BJ (cell line): ENCODE measurements at places on chromosomes 6 and 20.
A peak's percentile ranks its signal among the peaks of the same experiment; 100 is the strongest.

DNA sequence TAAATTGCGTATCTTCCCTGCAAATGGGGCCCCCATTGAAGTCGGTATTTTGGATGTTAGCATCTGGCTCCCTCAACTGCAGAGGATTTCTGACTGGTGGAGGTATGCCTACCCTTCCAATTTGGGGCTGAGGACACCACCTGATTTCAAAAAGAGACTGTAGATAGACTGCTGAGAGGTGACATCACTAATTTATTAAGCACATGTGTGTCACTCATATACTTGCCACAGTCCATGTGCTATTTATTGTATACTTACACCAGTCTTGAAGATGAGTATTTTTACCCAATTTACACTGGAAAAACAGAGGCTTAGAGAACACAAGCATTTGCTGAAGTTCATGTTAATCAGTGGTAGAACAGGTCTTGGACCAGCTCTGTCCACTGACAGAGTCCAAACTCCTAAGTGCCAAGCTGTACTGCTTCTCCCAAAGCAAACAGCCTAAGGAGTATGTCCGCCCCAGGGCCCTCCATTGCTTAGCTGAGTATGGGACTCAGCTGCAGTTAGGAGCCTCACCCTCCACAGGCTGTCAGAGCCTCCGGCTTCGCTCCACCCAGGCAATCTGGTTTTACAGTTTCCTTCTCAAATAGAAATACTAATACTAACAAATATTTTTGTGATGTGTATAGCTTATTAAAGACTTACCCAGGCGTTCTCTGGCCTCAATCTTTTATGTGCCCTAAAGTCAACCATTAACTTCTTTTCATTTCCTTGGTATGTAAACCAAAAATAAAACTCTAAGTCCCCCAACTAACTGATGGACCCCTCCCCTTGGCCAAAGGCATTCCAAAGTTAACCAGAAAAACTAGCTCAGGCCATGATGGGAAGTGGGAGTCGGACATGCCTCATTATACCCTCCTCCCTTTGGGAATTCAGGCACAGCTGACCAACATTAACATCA, 17.5 kb downstream of the RIN2 start:
- peak; percentile 95 for DNase-seq

- no peak for DNase-seq
These were observed 69.8 kb upstream of the NKX2-2 start for GRCh38 chr20:21583486-21584168.

DNA sequence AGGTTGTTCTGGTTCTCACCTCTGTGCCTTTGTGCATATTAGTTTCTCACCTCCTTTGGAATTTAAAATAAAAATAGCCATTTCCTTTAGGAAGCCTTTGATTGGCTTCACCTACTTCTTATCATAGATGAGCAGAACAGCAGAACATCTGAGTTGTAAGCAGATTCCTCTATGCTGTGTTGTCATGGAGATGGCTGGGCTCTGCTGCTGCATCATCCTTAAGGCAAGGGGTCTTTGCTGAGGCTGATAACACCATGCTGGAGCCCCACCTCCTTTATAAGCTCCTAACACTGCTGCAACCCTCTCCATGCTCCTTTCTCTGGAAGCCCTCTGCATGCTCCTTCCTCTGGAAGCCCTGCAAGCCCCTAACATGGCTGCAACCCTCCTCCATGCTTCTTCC, 276.5 kb upstream of the TCF21 start:
- DNase-seq: no peak

- DNase-seq: no peak
These were observed 46.4 kb downstream of the LRFN2 start for GRCh38 chr6:40540790-40541189.

- DNase-seq: peak; percentile 7
These were observed 207.7 kb upstream of the GJE1 start for GRCh38 chr6:141925001-141925400.

DNA sequence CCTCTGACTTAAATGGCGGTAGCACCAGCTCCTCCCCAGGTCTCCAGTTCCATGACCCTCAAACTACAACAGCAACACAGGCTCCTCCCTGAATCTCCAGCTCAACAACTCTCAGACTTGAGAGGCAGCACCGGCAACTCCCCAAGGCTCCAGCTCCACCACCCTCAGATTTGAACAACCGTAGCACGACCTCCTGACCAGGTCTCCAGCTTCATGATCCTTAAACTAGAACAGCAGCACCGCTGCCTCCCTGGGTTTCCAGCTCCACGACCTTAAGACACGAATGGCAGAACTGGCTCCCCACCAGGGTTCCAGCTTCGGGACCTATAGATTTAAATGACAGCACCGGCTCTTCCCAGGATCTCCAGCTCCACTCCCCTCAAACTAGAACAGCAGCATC, 325.8 kb downstream of the PREX1 start:
- no peak for DNase-seq

DNA sequence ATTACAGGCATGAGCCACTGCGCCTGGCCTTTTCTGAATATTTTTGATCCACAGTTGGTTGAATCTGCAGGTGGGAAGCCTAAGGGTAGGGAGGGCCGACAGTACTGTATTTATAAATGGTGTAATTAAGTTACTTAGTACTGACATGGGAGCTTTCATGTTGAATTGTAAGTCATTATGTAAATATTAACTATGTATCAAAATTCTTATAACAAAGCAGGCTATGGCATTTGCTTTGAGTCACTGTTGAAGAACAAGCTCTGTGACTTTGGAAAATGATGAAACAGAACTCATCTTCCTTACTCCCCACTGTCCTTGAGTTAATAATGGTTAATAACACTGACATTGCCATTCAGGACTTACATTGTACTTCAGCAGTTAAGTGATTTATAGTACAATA, 63.0 kb upstream of the TXNDC5 start:
- no peak for DNase-seq

- DNase-seq: peak; percentile 21
These were observed 4.0 kb upstream of the TUBB2B start for GRCh38 chr6:3231247-3232016.

DNA sequence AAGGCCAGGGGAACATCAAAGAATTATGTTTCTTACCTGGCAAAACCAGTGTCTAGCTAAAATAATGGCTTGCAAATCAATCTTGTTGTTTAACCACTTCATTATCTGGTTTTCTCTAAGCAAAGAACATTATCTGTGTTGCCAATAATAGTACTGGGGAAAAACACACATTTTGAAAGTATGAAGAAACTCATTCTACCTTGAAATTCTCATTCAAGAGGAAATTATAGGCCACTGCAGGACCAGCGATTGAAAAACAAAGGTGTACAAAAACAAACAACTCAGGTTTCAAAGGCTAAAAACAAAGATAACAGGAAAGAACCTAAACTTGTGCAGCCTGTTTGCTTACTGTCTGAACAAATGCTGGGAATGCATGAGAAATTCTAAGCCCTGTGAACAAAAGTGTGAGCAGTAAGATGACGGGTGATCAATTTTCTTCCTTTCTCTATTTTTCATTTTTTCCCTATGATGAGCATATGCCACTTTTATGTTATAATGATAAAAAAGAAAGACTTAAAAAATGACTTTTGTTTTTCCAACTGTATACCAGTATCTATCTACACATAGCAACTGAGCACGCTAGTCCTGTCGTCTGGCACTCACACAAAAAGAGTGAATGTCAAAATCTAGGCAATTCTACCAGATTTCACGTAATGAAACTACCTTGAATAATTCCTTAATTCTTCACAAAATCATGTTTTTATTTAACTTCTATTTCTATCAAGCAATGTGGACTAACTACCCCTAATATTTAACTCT, 117.9 kb downstream of the SGK1 start:
- no peak for DNase-seq

- DNase-seq: no peak
These were observed 61.2 kb downstream of the VEGFA start for GRCh38 chr6:43831191-43831590.

DNA sequence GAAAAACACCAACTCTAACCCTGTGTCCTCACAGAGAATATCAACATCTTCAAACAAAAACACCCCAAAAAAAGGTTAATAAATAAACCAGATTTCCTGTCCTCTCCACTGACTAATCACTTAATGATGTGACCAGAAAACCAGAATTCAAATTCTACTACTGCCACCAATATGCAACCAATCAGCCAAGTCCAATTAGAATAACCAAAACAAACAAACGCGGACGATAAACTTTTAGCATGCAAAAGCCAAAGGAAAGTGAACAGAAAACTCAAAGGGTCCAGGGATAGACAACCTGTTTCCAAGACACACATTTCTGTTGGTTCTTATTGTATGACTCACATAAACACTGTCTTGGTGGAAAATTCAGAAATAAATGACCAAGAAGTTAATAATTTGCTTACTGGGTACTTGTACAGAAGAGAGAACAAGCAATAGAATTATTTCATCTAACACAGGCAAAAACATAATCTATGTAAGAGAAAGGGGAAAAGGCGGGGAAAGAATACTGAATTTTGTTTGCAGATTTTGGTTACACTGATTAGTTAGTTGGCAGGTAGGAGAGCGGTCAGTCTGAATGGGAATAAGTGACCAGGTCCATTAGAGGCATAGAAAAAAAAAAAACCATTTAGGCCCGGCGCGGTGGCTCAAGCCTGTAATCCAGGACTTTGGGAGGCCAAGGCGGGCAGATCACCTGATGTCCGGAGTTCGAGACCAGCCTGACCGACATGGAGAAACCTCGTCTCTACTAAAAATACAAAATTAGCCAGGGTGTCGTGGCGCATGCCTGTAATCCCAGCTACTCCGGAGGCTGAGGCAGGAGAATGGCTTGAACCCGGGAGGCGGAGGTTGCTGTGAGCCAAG, 34.1 kb downstream of the HFE start:
- DNase-seq: no peak

DNA sequence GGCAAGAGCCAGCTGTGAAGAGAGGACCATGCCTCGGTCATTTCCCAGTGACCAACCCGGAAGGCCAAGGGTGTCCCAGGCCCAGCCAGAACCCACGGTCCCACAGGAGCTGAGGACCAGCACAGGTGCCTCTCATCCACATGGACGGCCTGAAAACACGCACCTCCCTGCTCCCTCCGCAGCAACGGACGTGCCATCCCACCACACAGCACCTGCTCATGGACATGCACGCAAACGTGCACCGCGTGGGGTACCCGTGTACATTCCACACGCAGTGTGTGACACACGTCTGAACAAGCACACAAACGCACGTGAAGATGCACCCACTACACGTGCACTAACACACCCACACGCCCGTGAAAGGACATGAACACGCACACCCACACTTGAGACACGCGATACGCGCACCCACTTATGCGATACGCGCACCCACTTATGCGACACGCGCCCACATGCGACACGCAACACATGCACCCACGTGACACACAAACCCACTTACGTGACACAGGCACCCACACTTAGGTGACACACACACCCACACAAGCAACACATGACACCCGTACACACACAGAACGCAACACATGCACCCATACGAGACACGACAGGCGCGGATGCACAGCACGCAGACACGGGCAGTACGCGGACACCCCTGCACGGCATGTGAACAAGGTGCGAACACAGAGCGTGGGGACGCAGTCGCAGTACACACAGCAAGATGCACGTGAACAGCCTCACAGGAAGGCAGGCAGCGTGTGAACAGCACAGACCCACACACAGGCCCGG, 30.1 kb downstream of the LAMA5 start:
- DNase-seq: no peak

GRCh38 chr20:19073584-19074218, 138.7 kb upstream of the SLC24A3 start:
- no peak for DNase-seq

- no peak for DNase-seq
These were observed 51.1 kb upstream of the PREP start for GRCh38 chr6:105453968-105454367.

GRCh38 chr6:94570581-94570980, 1006.8 kb upstream of the MANEA start:
- no peak for DNase-seq

DNA sequence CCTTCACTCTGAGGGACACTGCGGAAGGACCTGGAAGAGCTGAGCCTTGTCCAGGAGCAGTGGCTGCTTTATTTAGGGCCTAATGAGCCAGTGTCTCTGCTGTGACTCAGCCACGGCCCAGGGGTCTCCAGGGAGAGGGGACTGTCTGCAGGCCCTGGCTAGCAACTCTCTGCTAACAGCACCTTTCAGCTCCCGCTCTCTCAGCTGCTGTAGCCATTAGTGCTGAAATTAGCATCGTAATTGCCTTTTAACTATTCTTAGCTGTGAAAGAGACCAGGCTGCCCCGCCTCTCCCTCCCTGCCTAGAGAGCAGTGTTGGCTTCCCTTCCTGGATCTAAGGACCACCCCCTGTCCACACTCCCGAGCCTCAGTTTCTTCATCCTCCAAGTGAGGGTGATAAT, 53.1 kb upstream of the SLC32A1 start:
- DNase-seq: no peak

DNA sequence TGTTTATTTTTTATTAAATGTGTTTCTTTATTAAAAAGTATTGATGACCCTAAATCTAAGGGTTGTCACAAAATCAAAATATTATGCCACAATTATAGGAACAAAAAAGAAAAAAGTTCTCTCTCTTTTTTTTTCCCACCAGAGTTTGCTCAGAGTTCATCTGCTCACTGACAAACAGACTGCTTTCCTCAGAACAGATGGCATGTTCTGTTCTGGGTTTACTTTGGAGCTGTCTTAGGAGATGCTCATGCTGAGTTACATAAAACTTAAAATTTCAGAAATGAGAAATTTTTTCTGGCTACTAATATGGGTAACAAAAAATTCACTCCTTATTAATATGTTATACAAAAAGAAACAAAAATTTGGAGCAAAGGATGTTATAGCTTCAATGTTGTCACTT, 30.3 kb downstream of the STK38 start:
- DNase-seq: no peak

DNA sequence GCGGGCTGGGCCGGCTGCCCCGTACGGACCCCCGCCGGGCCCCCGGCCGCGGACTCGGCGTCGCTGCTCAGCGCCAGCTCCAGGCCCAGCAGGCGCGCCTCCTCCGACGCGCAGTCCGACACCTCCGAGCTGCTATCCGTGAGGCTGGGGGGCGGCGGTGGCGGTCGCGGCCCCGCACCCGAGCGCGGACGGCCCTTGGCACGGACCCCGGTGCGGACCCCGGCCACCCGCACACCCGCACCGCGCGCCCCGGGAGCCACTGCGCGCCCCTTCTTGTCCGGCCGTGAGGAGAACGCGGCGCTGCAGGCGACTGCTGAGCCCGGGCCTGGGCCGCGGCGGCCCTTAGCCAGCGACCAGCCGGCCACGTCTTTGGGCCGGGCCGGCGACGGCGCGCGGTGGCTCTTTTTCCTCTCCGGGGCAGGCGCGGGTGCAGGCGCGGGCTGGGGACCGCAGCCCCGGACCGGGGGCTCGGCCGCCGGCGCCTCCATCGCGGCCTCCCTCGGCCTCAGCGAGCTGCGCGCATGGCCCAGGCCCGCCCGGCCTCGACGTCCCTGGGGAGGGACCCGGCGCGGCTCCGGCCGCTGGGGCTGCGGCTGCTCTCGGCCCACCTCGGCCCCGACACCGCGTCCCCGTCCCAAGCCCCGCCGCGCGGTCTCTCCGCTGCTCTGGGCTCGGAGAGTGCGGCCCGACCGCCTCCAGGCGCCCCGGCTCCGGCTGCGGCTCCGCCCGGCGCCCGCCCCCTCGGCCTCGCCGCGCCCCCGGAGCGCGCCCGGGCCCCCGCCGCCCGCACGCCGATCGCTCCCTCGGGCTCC, 12.9 kb upstream of the TLDC2 start:
- DNase-seq: no peak

GRCh38 chr6:5112066-5112799, 27.1 kb downstream of the PPP1R3G start:
- no peak for DNase-seq
